Activated CD8-positive, alpha-beta T cell treated with anti-CD3 and anti-CD28 coated beads for 36 hours (primary cell): ENCODE measurements at places on chromosomes 12 and 14.

DNA sequence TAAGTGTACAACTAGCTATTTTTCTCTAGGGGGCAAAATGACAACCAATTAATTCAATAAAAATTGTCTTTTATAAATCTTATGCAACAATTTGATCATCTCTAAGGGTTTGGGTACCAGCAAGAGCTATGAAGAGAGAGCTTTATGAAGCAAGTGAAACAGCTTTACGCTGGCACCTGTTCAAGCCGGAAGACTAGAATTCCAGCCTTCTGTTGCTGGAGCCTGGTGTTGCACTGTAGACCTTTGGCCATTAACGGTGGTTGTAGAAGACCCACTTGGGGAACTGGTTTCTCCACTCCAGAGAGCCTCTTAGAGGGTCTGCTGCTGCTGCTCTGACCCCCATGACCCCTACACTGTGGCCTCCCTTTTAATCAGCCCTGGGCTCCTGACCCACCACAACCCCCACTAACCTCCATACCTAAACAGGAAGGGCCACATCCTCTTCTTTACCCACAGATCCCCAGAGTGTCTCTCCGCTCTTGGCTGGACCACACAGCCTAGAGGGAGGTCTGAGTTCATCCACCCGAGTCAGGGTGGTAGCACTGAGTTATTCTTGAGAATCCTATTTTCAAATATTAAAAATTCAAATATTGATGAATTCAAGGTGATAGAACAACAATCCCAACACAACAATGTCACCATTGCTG, 54.6 kb upstream of the STON2 start:
- DNase-seq: no peak

DNA sequence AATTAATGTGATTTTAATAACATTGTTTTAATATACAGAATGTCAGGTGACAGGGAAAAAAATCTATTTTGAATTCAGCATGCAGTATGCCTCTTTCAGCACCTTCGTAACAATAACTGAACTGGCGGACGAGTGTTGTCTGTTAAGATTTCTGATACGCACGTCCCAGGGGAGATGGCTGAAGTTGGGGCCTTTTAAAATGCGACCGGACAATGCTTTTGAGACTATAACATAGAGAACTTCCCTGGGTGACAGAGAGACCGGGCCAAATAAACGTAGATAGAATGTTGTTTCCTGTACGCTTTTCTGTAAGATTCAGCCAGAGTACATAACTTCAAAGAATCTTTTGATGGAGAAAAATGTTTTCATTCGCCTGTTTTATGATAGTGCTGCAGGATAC, 239.7 kb downstream of the EGLN3 start:
- no peak for DNase-seq

GRCh38 chr12:96241431-96241830, 47.3 kb downstream of the ELK3 start:
- DNase-seq: no peak

DNA sequence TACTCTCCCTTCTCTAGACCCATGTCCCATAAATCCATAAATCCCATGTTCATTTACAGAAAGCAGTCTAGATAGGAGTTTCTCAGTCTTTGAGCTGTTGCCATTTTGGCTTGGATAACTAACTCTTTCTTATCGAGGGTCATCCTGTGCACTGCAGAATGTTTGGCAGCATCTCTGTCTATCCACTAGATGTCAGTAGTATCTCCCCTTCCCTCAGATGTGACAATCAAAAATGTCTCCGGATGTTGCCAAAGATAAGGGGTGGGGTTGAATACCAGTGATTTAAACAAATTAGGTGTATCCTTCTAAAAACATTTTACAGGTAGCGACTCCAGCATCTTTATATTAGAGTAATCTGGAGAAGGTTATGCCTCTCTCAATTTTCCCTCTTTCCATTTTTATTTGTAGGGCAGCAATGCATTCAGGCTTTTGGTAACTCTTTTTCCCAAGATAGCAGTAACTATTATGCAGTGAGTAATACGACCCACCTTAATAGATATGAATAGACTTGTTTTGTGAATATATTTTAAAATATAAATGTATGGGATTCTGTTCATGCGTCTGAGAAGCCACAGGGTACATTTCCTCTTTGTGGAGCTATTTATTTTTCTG, 100.7 kb downstream of the LRRK2 start:
- DNase-seq: peak; percentile 7

- peak; percentile 70 for DNase-seq
These were observed 755 bp downstream of the SETD1B start for GRCh38 chr12:121804417-121805111.

DNA sequence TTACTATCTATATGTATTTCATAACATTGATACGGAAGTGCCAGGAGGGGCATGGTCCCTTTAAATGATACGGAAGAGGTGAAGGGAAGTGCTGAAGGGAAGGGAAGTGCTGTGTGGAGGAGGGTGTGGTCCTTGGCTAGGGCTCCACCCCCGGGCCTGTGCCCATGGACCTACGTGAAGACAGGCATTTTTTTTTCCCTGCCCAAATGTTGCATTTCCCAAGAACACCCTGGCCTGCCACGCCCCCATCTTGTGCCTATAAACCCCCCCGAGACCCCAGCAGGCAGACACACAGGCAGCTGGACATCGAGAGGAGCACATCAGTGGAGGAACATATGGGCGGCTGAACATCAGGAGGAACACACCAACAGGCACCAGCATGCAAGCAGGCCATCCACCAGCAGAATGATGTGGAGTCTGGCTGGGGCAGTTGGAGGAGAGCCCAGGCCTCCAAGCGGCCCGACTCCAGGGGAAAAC, 134.1 kb downstream of the SLC41A2 start:
- DNase-seq: no peak

DNA sequence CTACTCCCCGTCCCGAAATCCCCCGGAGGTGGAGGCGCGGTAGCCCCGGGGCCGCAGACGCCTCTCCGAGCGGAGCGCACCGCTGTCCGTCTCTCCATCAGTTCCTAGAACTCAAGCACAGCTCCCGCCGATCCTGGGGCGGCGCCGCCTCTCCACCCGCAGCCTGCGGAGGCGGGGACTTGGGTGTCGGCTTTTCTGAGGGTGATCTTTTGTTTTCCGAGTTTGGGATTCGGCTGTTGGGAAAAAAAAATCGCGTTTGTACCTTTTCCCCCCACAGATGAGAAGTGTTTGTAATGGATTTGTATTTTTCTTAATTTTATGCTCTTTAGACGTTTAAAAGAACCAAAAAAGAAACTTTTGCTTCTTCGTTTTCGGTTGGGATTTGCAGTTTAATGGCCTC, 26.6 kb downstream of the LRCOL1 start:
- DNase-seq: no peak

- peak; percentile 40 for DNase-seq
These were observed 142.5 kb downstream of the SAMD4A start for GRCh38 chr14:54709444-54709843.

GRCh38 chr14:98997526-98998205, 274.3 kb downstream of the BCL11B start:
- no peak for DNase-seq

GRCh38 chr12:62891805-62892549, 43.0 kb downstream of the PPM1H start:
- DNase-seq: no peak

GRCh38 chr14:45972416-45972815, 679.2 kb downstream of the RPL10L start:
- DNase-seq: no peak

DNA sequence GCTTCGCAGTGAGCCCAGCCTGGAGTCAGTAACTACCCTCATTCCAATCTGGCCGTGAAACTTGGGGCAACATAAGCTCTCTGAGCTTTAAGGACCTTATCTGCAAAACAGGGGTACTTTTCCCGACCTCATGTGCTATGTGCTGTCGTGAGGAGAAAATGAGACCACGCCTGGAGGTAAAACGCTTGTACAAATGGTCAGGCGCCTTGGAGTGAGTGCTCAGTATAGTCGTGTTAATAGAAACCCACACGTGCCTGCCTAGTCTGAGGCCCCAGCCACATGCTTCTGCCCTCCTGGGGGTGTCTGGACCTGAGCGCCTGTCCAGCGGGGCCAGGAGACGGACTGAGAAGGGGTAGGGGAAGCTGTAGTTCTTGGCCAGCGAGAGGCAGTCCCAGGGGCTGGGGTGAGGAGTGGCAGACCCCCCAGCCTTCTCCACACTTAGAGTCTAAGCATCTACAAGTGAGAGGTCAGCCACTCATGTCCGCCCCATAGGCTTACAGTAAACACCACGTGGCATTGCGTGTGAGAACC, 4.9 kb downstream of the AQP5 start:
- no peak for DNase-seq

DNA sequence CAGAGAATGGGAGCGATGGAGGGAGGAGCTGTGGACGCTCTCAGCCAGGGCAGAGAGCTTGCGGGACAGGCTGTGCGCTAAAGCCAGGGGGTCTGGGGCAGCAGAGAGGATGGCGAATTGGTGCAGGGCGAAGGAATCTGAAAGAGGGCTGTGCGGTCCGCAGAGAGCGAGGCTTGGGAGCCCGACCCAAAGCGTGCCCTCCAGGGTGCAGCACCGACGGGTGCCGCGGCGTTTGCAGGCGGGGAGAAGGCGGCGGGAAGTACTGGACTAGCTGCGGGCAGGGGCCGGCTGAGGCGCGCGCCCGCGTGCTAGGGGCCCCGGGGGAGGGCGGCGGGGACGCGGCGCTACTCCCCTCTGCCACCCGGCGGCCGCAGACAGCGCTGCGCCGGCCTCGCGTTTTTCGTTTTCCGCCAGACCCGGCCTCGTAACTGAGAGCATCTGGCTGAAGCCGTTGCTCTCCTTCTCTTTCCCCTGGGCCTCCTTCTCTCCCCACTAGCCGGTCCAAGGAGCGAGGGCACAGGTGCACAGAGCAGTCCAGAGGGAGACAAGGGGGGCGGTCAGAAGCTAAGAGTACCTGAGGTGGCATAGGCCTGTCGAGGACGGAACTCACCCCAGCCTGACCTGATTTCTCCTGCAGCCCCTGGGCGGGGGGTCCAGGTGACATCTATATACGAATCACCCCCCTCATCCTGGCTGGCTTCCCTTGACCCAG, 24.9 kb downstream of the SLC6A12 start:
- DNase-seq: peak; percentile 50

DNA sequence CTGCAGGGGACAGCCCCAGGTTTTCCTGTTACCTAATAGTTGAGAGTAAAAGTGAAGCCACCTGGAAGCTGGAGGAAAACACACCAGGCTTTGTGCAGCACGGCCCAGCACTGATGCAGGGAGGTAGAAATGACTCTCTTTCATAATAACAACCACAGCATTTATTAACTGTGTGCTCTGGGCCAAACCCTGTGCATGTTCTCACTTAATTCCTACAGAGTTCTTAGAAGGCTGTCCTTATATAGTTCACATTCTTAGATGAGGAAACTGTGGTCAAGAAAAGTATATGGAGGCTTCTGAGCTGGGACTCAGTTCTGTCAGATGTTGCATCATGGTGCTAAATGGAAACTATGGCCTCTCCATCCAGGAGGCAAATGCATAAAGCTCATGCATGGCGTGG, 100.0 kb downstream of the PAPOLA start:
- no peak for DNase-seq

- DNase-seq: no peak
These were observed 222.6 kb downstream of the NUAK1 start for GRCh38 chr12:105915997-105916759.

DNA sequence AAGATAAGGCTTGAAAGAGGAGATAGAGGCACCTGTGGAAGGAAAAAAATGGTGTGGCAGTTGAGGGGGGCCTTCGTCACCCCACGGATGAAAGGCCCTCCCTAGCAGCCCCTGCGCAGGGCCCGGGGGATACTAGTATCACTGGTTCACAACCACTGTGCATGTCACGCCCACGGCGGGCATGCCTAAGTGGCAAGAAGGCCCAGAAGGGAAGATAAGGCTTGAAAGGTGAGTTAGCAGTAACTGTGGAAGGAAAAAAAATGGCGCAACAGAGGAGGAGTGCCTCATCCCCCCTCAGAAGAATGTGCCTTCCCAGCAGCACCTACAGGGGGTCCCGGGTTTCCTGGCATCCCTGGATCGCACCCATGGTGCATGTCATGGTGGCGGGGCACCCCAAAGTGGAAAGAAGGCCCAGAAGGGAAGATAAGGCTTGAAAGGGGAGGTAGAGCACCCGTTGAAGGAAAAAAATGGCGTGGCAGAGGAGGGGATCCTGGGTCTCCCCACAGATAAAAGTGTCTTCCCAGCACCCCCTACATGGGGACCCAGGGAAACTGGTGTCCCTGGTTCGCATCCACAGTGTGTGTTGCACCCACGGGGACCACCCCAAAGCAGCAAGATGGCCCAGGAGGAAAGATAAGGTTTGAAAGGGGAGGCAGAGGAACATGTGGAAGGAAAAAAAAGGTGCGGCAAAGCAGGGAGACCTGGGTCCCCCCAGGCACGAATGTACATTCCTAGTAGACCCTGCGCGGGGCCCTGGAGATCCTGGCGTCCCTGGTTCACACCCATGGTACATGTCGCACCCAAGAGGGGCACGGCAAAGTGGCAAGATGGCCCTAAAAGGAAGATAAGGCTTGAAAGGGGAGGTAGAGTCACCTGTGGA, 279.2 kb downstream of the ALG10 start:
- DNase-seq: no peak
